ENCODE measurements at places on chromosomes 11 and 22. TPM values are rescaled to one million over a fixed set of nuclear protein-coding genes. Genes with fewer than 3 reads are reported as not detected.

Gene ANO3
- not detected for total RNA-seq

Gene LMNTD2
- total RNA-seq = 1.2 TPM

Gene PATE2
- total RNA-seq = not detected

Gene SLC22A8
- total RNA-seq = not detected

Gene KLHL35
- 0.21 TPM for total RNA-seq

Gene NRIP3
- 0.95 TPM for total RNA-seq

Gene P2RX3
- total RNA-seq = not detected

Gene OR6A2
- total RNA-seq = 0.04 TPM

Gene OR2AG1
- total RNA-seq = not detected

Gene ALG8
- total RNA-seq = 48.8 TPM

Gene ADAMTS8
- total RNA-seq = not detected

Gene APOL4
- 0.95 TPM for total RNA-seq

Gene BTG4
- 0.30 TPM for total RNA-seq

Gene CRYBB2
- not detected for total RNA-seq

Gene TMPRSS6
- total RNA-seq = 1.8 TPM

GRCh38 chr11:126346586-126346940 lies 8.9 kb upstream of the ST3GAL4 start:
- DNase-seq = no peak
- H3K4me3 ChIP-seq = no peak overlapping the region
- H3K27me3 ChIP-seq = no peaks in the 10 kb centered on the region

DNA sequence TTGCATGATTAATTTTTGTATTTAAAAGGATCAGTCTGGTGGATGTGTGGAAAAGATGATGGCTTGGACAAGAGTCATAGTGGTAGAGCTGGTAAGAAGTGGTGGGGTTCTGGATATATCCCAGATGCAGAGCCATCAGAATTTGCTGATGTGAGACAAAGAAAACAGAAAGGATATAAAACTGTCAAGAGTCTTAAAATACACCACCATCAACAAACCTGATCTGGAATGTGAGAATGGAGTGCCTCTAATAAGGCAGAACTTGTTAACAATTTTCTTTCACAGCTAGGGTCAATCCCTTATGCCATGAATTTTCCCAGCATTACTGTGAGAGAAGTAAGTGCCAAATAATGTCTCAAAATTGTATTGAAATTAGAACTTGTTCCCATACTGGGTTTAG lies 215.4 kb downstream of the METTL15 start:
- no peak overlapping the region for H3K27ac ChIP-seq
- H3K4me1 ChIP-seq = no peaks in the 10 kb centered on the region
- DNase-seq = no peak
- peaks cover 24% of the 10 kb centered on the region for H3K36me3 ChIP-seq
- H3K27me3 ChIP-seq = no peaks in the 10 kb centered on the region

- H3K36me3 ChIP-seq = no peaks in the 10 kb centered on the region
- H3K27me3 ChIP-seq = no peaks in the 10 kb centered on the region
- H3K4me1 ChIP-seq = no peaks in the 10 kb centered on the region
- H3K4me3 ChIP-seq = no peak overlapping the region
These were observed 89.4 kb downstream of the LDLRAD3 start for GRCh38 chr11:36033082-36033751.

- no peaks in the 10 kb centered on the region for H3K36me3 ChIP-seq
- no peak for DNase-seq
- H3K27ac ChIP-seq = no peak overlapping the region
- H3K4me3 ChIP-seq = no peak overlapping the region
These were observed 148.2 kb downstream of the SPATA19 start for GRCh38 chr11:133697161-133697560.

DNA sequence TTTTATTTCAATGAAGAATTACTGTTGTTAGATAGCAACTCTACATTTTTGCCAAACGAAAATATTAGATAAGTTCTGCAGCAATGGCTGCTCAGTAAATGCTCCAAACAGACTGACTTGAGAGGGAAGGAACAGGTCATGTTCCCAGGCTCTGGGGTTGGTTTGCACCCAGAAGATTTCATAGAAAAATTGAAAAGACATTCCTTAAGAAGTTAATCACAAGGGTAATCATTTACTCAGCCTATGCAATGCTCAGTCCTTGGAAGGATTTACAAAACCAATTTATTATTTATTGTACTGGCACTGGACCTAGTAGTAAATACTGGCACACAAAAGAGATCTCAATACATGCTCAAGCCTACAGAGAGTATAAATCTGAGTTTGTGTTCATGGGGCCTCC lies 179.1 kb upstream of the MTNR1B start:
- no peaks in the 10 kb centered on the region for H3K27me3 ChIP-seq
- no peak for DNase-seq
- no peaks in the 10 kb centered on the region for H3K36me3 ChIP-seq
- H3K27ac ChIP-seq = no peak overlapping the region

GRCh38 chr11:44607987-44608386 lies 42.5 kb downstream of the CD82 start:
- H3K4me3 ChIP-seq = no peak overlapping the region
- no peak for DNase-seq
- peaks cover 63% of the 10 kb centered on the region for H3K36me3 ChIP-seq
- peaks cover 70% of the 10 kb centered on the region for H3K4me1 ChIP-seq
- peak overlapping the region; percentile 87 for H3K27ac ChIP-seq

DNA sequence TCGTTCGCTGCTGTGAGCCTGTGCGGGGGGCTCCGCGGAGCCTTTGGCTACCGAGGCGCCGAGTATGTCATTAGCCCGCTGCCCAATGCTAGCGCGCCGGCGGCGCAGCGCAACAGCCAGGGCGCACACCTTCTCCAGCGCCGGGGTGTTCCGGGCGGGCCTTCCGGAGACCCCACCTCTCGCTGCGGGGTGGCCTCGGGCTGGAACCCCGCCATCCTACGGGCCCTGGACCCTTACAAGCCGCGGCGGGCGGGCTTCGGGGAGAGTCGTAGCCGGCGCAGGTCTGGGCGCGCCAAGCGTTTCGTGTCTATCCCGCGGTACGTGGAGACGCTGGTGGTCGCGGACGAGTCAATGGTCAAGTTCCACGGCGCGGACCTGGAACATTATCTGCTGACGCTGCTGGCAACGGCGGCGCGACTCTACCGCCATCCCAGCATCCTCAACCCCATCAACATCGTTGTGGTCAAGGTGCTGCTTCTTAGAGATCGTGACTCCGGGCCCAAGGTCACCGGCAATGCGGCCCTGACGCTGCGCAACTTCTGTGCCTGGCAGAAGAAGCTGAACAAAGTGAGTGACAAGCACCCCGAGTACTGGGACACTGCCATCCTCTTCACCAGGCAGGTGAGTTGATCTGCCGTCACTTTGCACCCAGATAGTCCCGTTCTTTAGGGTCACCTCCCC lies 1.0 kb downstream of the ADAMTS15 start:
- H3K36me3 ChIP-seq = no peaks in the 10 kb centered on the region
- peak overlapping the region; percentile 49 for H3K4me3 ChIP-seq
- peaks cover 6% of the 10 kb centered on the region for H3K4me1 ChIP-seq
- no peak for DNase-seq
- peaks cover 55% of the 10 kb centered on the region for H3K27me3 ChIP-seq

- peaks cover 2% of the 10 kb centered on the region for H3K4me1 ChIP-seq
- no peaks in the 10 kb centered on the region for H3K36me3 ChIP-seq
- no peaks in the 10 kb centered on the region for H3K27me3 ChIP-seq
- no peak for DNase-seq
- no peak overlapping the region for H3K4me3 ChIP-seq
These were observed 31.9 kb downstream of the PPP2R1B start for GRCh38 chr11:111734101-111734953.

- DNase-seq = no peak
- no peaks in the 10 kb centered on the region for H3K27me3 ChIP-seq
- peak overlapping the region; percentile 83 for H3K27ac ChIP-seq
- peaks cover 66% of the 10 kb centered on the region for H3K36me3 ChIP-seq
- H3K4me1 ChIP-seq = peaks cover 86% of the 10 kb centered on the region
These were observed 19.5 kb upstream of the SORL1-AS1 start for GRCh38 chr11:121472312-121472711.

- peaks cover 10% of the 10 kb centered on the region for H3K27me3 ChIP-seq
- peaks cover 2% of the 10 kb centered on the region for H3K36me3 ChIP-seq
- no peak overlapping the region for H3K4me3 ChIP-seq
- no peak overlapping the region for H3K27ac ChIP-seq
- H3K4me1 ChIP-seq = peaks cover 3% of the 10 kb centered on the region
These were observed 154.3 kb downstream of the CACNA1I start for GRCh38 chr22:39724857-39725256.

DNA sequence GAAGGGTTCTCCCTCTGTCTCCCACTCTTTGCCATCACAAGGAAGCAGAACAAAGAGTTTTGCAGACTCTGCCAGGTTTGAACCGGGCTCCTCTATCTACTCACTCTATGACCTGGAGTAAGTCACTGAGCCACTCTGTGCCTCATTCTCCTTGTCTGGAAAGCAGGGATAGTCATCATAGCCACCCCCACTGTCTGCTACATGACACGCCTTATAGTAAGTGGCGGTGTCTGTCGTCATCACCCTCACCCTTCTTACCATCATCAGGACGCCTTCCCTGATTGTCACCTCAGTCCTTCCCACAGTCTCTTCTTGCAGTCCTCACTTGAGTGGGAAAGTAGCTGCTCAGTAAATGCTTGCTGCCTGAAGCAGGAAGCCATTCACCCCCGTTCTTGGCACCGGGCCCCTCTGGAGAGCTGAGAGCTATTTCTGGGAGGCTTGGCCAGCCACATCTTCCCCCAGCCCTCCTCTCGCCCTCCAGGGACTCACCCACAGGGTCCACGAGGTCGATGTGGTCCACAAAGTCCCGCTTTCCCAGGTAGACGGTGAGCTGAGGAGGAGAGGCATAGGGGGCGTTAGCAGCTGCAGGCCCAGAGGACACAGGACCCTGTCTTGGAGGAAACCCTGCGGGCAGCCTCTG lies 46.4 kb downstream of the TPBGL start:
- no peaks in the 10 kb centered on the region for H3K36me3 ChIP-seq
- DNase-seq = no peak
- no peaks in the 10 kb centered on the region for H3K4me1 ChIP-seq
- H3K4me3 ChIP-seq = no peak overlapping the region
- H3K27ac ChIP-seq = peak overlapping the region; percentile 28

DNA sequence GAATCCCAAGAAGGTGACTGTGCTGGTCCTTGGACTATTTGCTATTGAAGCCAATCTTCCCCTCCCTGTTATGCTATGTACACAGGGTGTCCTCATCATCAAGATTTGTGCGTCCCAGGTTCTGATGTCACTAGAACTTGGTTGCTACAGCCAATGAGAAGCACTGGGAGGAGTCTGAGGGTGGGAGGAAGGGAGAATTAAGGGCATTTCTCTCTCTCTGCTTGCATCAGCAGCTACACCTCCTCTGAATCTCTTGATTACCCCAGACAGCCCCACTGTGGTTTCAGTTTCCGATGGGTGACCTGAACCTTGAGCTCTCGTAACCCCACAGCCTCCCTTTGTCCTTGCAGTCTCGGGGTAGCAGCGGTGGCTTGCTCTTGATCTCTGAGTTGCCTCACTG lies 212.4 kb upstream of the SESN3 start:
- no peaks in the 10 kb centered on the region for H3K36me3 ChIP-seq
- no peak overlapping the region for H3K27ac ChIP-seq
- H3K27me3 ChIP-seq = no peaks in the 10 kb centered on the region
- peak; percentile 31 for DNase-seq
- H3K4me3 ChIP-seq = no peak overlapping the region

GRCh38 chr11:98979205-98979604 lies 41.5 kb upstream of the CNTN5 start:
- no peaks in the 10 kb centered on the region for H3K36me3 ChIP-seq
- no peak overlapping the region for H3K27ac ChIP-seq
- no peak for DNase-seq

DNA sequence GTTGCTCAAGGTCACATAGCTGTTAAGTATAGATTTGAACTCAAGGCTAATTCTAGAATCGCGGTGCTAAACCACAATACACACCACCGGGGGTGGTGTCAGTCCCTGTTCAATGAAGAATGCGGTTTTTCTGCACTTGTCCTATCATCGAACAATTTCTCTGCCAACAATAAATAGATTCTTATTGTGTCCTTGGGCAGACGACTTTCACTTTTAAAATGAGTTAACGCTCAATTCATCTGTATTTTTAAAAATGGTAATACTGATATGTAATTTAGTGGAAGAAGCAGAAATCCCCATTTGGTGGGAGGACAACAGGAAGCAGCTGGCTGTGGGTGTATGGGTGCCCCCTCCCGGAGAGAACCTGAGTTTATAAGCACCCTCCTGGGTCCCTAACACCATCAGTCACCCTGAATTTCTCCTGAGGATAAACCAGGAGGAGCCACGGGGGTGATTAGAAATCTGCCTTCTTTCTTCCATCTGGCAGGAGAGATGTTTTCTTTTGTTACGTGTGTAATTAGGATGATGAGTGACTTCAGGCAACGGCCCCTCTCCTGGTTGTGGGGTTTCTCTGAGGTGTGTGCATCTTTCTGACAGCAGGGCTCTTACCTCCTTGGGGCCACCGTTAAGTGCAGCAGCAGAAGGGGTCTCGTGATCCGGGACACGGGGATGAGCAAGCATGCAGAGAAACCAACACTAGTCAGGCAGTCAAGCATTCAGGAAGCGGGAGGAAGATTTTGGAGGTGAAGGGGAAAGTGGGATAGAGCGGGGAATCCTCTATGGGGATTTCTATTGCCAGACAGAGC lies 87.7 kb downstream of the GRAMD1B start:
- peaks cover 11% of the 10 kb centered on the region for H3K4me1 ChIP-seq
- DNase-seq = no peak
- no peak overlapping the region for H3K4me3 ChIP-seq
- H3K27me3 ChIP-seq = no peaks in the 10 kb centered on the region

GRCh38 chr11:118870396-118871343 lies 13.0 kb upstream of the CXCR5 start:
- no peaks in the 10 kb centered on the region for H3K27me3 ChIP-seq
- peaks cover 5% of the 10 kb centered on the region for H3K36me3 ChIP-seq
- H3K4me3 ChIP-seq = peak overlapping the region; percentile 80
- peaks cover 54% of the 10 kb centered on the region for H3K4me1 ChIP-seq
- peak overlapping the region; percentile 96 for H3K27ac ChIP-seq

- peak; percentile 70 for DNase-seq
- peaks cover 2% of the 10 kb centered on the region for H3K27me3 ChIP-seq
- peaks cover 13% of the 10 kb centered on the region for H3K36me3 ChIP-seq
- no peak overlapping the region for H3K27ac ChIP-seq
These were observed 13.2 kb downstream of the OTUB1 start for GRCh38 chr11:63999349-64000025.

- no peak overlapping the region for H3K4me3 ChIP-seq
- H3K27me3 ChIP-seq = peaks cover 13% of the 10 kb centered on the region
- no peak overlapping the region for H3K27ac ChIP-seq
- no peak for DNase-seq
- no peaks in the 10 kb centered on the region for H3K36me3 ChIP-seq
These were observed 3.6 kb upstream of the MRGPRG start for GRCh38 chr11:3222003-3222855.

DNA sequence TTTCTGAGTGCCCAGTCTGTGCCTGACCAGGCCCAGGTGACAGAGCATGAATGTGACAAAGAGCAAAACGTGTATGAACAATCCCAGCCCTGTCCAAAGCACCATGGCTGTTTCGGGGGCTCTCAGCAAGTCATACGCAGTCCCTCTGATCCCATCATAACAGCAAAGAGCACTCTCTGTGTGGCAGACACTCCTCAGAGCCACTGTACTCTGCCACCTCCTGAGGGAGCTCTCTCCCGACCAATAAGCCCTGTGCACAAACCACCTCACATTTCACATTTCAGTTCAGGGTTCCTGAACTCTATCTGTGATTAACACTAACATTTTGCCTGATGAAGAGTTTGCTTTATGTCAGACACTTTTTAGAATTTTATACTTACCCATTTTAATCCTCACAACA lies 6.6 kb downstream of the DGCR2 start:
- H3K27ac ChIP-seq = no peak overlapping the region
- peaks cover 2% of the 10 kb centered on the region for H3K36me3 ChIP-seq
- H3K4me3 ChIP-seq = no peak overlapping the region
- DNase-seq = no peak
- H3K27me3 ChIP-seq = no peaks in the 10 kb centered on the region

GRCh38 chr11:976431-977160 lies 50.9 kb downstream of the AP2A2 start:
- no peak overlapping the region for H3K4me3 ChIP-seq
- H3K36me3 ChIP-seq = peaks cover 5% of the 10 kb centered on the region
- H3K4me1 ChIP-seq = peaks cover 16% of the 10 kb centered on the region
- no peak overlapping the region for H3K27ac ChIP-seq
- no peaks in the 10 kb centered on the region for H3K27me3 ChIP-seq
- no peak for DNase-seq
